GM12865 (cell line): ENCODE measurements at places on chromosomes 7 and 10.

- DNase-seq, result no peak
Observed at GRCh38 chr10:122341141-122341810, 33.2 kb upstream of the PLEKHA1 start.

- peak; percentile 99 for DNase-seq
Observed at GRCh38 chr7:138459413-138460175, 465 bp upstream of the TRIM24 start.

DNA sequence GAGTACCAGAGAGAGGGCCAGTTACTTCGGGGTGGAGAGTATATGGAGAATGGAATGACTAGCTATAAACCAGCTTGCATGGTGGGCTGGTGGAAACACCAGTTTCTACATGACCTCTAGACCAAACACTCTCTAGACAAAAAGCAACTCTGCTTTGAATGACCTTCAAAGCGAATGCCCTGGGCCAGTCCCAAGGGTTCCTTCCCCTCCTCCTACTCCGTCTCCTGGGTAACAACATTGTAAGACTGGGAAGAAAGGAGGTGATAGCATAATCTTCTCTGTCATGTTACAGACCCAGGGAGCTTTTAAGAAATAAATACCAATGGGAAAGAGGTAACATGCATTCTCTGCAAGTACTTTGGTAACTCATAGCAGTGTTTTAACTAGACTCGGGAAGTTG lies 7.4 kb downstream of the HK1 start:
- DNase-seq, result no peak

GRCh38 chr10:106078895-106079576 lies 1085.5 kb downstream of the SORCS1 start:
- DNase-seq, result no peak

- DNase-seq, result no peak
Observed at GRCh38 chr10:1395025-1395480, 338.9 kb downstream of the WDR37 start.

DNA sequence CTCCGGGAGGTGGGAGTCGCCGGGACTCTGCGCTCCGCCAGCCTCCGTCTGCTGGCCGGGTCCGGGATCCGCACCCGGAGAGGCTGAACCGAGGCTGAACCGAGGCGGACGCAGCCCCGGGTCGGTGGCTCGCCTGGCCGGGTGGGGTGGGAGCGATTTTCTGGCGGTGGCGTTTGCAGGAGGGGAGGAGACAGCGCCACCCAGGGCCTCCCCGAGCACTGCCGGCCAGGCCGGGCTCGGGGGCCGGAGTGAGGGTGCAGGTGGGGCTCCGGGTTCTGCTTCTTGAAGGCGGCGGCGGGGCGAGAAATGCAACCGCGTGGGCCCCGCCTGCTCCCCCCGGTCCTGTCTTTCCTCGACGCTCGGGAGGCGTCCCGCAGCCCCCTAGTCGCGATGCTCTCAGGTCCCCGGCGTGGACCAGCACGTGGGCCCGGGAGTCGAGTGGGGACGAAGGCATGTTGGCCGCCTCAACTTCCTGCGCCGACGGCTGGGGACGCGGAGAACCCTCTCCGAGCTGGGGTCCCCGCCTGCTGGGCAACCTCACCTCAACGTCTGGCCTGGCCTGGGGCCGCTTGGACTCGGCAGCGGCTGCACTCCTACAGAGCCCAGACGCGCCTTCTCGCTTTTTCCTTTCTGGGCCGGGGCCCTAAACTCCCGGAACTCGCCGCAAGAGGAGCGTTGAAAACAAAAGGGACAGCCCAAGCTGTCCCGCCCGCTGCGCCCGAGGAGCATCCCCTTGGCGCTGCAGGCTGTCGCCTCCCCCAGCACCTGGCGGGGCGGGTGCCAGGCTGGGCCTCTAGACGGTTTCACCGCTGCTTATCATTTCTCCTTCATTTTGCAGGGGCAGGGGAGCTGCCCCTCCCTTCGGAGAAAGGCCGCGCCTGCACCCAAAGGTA lies 25.2 kb upstream of the VAX1 start:
- DNase-seq, result no peak

GRCh38 chr10:127561647-127562046 lies 12.5 kb downstream of the NPS start:
- no peak for DNase-seq

DNA sequence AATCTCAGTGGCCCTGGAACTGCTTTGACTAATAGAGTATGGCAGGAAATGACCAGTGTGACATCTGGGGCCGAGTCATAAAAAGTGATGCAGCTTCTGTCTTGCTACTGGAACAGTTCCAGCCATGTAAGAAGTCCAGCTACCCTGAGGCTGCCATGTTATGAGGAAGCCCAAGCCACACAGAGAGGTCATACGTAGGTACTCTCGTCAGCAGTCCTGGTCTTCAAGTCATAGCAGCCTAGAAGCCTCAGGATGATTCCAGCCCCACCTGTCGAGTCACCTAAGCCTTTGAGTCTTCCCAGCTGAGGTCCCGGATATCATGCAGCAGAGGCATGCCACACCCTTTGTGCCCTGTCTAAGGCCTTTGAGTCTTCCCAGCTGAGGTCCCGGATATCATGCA lies 92.1 kb downstream of the PPP1R3C start:
- peak; percentile 22 for DNase-seq

DNA sequence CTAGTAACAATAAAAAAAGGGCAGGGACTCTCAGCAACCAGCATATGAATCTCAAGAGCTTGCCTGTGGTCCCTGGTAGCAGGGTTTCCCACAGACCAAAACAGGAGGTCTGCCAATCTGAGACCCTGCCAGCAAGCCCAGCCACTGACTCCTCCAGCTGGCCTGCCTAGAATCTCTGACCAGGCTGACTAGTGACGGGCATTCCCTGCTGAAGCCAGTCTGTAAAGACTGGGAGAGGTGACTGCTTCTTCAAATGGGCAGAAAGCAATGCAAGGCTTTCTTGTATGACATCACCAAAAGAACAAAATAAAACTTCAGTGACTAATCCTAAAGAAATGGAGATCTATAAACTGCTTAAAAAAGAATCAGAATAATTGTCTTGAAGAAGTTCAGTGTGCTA lies 249.4 kb downstream of the TCF7L2 start:
- DNase-seq, result no peak

DNA sequence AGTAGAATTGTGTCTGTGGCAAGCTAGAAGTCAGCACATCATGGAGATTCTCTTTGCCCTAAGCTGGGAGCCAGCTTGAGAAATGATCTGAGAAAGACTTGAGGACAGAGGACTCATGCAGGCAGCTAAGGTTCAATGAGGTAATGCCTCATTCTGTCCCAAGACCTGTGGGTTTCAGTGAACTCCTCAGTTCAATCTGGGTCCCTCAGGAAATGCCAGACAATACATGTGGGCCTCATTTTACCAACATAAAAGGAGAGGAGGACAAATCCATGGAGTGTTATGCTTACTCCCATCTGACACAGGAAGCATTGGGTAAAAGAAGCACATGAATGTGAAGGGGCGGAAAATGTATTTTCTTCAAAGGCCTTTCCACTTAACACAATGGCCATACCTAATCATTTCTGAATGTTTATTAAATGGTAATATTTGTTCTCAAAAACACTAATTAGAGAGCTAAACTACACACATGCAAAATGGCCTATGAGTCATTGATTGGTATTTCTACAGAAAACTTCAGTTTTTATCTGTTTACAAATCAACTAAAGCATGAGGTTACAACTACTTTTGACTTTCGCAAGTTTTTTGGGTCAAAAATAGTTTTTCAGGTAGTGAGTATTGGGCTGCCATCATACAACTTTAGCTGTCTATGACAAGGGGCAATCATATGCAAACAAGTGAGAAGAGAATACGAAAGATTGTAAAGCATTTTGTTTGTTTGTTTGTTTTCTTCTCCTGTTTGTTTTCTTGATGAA lies 205.3 kb downstream of the CHRM2 start:
- no peak for DNase-seq

DNA sequence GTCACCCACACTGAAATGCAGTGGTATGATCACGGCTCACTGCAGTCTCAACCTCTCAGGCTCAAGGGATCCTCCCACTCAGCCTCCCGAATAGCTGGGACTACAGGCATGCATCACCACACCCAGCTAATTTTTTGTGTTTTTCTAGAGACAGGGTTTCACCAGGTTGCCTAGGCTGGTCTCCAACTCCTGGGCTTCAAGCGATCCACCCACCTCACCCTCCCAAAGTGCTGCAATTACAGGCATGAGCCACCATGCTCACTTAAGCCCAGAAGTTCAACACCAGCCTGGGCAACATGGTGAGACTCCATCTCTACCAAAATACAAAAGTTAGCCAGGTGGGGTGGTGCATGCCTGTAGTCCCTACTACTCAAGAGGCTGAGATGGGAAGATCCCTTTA lies 33.5 kb downstream of the GDI2 start:
- DNase-seq, result no peak
